Fibroblast of gingiva (primary cell): ENCODE measurements at places on chromosomes 13 and 19.

DNA sequence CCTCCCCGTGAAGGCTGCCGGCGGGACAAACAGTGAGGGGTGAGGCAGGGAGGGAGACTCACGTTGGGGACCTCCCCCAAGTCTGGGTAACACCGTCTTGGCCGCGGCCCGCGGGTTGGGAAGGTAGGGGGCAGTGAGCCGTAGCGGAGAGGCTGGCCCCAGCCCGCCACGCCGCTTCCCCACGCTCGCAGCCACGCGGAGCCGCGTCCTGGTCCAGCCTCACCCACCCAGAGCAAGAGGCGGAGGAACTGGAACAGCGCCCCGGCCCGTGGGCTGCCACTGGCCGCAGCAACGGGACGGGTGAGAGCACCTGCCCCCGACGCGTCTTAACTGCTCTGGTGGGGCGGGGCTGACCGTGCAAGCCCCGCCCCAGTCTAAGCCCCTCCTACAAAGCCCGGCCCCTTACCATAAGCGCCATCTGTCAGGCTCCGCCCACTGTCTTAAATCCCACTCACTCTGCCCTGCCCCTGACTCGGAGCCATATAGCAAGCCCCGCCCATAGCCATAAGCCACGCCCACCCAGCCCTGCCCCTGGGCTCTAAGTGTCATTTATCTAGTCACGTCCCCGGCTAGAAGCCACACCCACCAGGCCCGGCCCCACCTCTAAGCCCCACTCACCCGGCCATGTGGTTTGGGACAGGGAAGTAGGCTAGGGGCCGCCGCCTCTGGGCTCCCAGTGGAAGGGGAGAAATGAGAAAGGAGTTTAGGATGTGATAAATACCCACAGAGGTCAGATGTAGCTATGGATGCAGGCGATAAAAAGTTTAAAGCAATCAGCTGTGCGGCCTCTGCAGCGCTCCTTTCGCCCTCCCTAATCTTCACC lies 2.1 kb upstream of the CCL25 start:
- DNase-seq = peak; percentile 30

GRCh38 chr13:105202354-105202753 lies 1333.1 kb downstream of the EFNB2 start:
- no peak for DNase-seq

DNA sequence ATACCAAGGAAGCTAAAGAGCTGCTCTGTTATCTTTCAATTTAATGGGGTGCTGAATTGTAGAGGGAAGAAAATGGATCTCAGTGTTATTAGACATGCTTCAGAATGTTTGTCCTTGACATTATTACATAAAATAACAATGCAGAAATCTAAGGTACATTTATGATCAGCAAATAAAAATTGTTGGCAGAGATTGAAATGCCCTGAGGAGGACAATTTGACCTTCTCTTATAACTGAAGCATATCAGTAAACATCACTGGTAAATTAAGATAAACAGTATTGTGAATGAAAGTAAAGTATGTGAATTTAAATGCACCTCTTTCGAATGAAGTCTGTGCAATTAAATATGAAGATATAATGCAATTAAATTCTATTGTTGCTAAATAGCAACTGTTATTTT lies 1362.1 kb upstream of the ATXN8OS start:
- no peak for DNase-seq

DNA sequence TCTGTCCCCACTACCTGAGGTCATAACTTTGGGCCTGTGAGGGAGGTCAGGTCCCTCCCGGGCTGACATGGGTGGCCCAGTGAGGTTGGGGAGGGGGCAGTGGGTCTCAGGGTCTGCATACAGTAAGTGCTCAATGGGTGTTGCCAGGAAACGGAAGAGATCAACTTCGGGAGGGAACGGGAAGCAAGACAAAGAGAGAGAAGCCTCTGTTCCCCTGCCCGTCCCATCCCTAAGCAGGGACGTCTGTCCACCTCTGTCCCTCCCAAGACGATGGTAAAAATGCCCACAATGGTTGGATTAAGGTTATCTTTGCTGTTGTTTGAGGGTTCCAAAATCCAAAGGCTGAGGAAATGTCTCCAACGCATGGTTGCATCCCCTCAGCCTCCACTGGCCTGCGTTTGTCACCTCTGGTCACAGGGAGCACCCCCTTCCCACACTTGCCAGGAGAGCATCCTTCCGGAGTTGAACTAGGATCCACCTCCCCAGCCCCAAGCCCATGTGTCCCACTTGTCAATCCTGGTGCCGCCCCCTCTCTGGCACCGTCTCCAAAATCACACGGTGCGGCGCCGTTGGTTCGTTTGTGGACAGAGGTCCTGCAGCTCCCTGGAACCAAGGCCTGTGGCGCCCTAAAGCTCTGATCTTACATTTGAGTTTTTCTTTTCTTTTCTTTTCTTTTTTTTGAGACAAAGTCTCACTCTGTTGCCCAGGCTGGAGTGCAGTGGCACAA lies 774 bp upstream of the HOMER3 start:
- DNase-seq = no peak

DNA sequence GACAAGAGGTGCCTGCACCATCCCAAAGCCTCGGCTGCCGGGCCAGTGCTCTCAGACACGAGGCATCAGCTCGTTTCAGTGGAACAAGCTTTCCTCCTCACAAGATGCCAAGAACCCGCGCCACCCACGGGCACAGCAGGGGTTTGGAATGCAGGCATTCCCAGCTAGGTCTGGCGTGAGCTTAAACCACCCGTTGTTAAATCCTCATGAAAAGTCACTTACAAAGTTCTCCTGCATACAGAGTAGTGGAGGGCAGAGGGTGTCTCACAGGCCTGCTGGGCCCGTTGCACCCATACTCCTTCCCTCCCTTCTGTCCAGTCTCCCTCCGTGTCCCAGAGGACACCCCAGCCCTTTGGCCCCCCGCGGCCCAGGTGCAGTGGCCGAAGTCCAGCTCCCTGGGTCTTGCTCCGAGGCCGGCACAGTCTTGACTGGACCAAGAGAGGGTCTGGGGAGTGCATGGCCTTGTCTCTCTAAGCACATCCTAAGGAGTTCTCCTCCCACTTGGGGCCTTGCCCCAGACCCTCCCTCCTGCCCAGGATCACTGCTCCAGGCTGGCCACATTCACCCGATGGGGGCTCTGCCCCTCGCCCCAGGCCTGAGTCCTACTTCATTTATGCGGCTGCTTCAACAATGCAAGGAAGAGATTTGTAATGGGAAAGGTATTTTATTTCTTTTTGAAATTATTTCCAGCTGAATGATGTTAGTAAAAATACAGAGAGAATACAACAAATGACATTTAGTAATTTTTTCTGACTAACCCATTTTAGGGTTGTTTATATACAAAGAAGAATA lies 35.2 kb upstream of the GRTP1 start:
- peak; percentile 64 for DNase-seq

GRCh38 chr13:85808811-85809210 lies 9.6 kb upstream of the SLITRK6 start:
- no peak for DNase-seq

- peak; percentile 93 for DNase-seq
Measured at GRCh38 chr13:41588899-41589298, 131.5 kb downstream of the RGCC start.

- no peak for DNase-seq
Measured at GRCh38 chr19:5751709-5752108, 31.3 kb downstream of the CATSPERD start.

DNA sequence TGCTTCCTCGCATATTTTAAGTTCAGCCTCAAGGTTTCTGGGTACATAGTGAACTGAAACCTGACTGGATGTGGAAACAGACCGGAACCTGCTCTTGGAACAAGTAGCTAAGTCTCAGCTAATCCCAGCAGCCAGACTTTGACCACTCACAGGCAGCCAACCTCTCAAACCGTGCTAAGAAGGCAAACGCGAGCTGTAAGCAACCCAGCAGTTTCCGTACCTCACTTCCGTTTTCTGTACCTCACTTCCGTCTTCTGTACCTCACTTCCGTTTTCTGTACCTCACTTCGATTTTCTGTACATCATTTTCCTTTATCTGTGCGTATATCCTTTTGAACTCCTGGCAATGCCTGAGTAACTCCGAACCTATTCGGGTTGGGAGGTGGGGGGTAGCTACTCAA lies 96.8 kb downstream of the SUCLA2 start:
- DNase-seq = no peak

- DNase-seq = no peak
Measured at GRCh38 chr13:114296902-114297301, 15.5 kb downstream of the UPF3A start.

DNA sequence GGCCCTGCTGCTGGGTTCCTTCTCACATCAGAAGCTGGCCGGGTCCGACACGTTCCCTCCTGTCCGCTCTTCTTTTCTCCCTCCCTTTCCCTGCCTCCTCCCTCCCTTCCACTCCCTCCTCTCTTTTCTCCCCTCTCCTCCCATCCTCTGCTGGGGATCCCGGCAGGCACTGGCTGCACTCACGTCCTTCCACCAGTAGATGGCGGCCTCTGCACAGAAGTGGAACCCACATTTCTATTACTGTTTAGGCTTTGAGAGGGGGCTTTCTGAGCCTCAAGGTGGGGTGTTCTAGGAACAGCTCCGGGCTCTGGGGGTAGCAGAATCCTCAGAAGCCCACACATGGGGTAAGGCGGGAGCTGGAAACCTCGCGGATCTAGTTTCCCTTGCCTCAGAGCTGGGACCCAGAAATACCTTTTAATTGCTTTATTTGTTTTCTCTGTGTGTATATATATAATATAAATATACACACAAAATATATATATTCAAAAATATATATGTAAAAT lies 294.2 kb downstream of the ZNF536 start:
- DNase-seq = no peak

GRCh38 chr13:102587916-102588315 lies 8.9 kb upstream of the TPP2 start:
- DNase-seq = no peak

DNA sequence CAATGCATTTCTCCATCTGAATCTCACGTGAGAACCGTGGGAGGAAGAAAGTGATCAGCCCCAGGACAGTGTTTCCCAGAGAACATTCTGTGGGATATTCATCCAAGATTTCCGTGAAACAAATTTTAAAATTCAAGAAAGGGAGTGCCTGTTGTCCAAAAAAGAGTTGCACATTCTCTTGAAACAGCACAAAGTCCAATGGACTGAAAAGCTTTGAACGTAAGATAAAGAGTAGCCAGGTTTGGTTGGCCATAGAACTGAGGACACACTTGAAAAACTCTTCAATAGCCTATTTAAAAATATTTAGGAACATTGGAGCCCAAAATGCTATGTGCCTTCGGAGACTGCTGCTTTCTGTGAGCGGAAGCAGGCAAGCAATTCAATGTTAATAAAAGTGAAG lies 353.9 kb downstream of the MYO16 start:
- no peak for DNase-seq

- no peak for DNase-seq
Measured at GRCh38 chr13:92196591-92197256, 798.3 kb downstream of the GPC5 start.

- peak; percentile 79 for DNase-seq
Measured at GRCh38 chr13:35723053-35723461, 246.6 kb upstream of the MAB21L1 start.

DNA sequence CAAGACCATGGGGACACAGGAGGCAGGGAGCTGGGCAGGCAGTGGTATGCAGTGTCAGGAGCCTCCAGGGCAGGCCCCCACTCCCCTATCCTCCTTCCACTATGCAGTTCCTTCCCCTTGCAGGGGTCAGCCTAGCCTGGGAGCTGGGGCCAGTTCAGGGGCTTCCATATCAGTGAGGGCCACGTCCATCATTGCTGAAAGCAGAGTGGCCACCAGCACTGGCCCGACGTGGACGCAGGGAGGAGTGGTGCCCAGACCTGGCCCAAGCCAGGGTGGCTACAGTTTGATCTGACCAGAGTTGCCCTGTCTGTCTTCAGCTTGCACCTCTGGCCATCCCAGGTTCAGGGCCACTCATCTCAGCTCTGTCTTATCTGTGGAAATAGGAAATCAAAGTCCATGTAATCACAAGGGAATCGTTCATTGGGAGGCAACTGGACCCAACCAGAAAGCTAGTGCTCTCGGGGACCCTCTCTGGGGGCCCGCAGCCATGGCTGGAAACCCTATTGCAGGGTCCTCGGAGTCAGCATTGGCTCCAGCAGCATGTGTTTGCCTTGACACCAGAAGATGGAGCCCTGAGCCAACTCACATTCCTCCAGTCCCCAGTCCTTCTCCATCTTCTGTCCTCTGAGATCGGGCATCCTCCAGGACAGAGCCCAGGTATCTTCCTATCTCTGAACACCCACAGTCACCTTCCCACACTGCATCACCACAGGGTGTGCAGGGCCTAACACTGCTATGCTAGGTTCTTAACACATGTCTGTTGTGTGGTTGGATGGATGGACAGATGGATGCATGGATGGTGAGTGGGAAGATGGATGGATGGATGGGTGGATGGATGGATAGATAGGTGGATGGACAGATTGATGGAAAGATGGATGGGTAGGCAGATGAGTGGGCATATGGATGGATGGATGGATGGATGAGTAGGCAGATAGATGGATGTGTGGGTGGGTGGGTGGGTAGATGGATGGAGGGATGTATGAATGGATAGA lies 75.7 kb upstream of the KCTD15 start:
- no peak for DNase-seq

- DNase-seq = no peak
Measured at GRCh38 chr13:33510350-33510970, 224.9 kb upstream of the STARD13 start.

DNA sequence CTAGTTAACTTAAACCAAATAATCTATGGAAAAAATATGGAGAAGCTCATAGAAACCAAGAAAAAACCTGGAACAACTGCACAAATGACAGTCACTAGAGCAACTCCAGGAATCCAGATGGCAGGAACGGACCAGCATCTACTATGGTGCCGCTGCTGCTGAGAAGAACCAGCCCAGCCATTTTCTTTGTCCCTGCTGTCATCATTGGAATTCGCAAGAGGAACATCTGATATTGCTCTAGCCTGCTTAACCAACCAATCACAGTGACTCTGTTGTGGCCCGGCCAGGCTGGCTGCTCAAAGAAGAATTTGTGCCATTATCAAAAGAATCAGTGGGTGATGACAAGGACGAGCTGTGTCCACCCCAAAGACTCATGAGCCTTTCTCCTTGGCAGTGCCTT lies 33.1 kb upstream of the CEBPA start:
- DNase-seq = no peak

GRCh38 chr19:16325641-16326400 lies 1.2 kb downstream of the KLF2 start:
- peak; percentile 10 for DNase-seq

DNA sequence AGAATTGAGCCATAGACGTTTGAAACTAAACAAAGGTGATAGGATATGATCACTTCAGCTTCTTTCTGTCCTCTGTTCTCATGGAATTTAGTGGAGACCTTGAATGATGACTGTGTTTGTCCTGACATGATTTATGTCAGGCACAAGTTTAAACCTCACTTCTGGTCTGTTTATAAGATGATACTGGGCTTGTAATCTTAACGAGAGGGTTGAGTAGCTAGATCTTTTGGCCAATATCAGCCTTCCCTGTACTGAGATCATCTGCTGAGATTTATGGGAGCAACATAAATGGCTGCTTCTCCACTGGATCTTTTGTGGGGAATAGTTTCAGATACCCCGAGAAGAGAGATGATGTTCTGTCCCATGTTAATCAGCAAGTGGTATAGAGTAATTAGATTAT lies 121.8 kb upstream of the OBI1 start:
- DNase-seq = no peak
